ENCODE measurements at places on chromosomes 12 and 14.

GRCh38 chr14:95146079-95146771 is 11.1 kb downstream of the DICER1 start:
- DNase-seq = no peak

DNA sequence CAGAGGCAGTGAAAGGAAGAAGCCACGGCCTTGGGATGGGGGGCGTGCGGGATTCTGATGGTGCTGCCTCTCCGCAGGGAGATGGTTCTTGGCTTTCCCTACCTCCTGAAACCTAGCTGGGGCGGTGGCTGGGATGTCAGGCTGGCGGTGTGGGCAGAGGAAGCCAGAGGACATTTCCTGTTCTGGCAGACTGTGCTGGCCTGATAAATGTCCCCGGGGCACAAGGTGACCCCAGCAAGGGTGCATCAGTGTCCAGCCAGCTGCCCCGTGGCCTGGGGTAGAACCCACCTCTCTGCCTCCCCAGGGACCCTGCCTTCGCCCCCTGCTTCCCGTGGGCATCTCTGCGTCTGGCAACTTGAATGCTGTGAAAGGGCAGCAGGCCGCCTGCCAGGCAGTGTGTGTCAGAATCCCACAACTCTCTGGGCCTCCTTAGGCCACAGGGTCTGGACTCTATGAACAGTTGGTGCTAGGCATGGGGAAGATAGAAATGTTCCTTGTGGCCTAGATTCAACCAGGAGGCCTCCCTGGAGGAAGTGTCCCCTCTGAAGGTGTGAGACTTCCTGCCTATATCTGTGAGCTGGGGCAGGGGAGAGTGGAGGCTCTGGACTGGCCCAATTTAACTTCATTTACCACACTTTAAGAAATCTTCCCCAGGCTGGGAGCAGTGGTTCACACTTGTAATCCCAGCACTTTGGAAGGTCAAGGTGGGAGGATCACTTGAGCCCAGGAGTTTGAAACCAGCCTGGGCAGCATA is 4.9 kb downstream of the SH2B3 start:
- DNase-seq = no peak

DNA sequence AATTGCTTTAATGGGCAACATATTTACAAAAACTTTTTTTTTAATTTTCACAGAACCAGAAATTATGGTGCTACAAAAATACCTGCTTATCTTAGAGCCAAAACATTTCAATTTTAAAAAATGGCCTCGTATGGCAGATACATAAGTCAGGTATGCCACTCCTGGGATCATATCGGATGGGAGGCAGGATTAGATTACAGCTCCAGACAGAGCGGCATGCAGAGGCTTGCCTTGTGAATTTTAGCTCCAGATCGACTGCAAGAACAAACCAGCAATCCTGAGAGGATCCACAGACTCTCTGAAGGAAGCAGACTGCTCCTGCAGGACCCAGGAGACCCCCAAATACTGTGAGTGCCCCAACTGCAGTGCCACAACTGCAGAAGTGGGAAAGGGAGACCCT is 169.3 kb upstream of the AMIGO2 start:
- DNase-seq = no peak

- DNase-seq = peak; percentile 70
These were observed 2.9 kb upstream of the DENR start for GRCh38 chr12:122749569-122750332.

DNA sequence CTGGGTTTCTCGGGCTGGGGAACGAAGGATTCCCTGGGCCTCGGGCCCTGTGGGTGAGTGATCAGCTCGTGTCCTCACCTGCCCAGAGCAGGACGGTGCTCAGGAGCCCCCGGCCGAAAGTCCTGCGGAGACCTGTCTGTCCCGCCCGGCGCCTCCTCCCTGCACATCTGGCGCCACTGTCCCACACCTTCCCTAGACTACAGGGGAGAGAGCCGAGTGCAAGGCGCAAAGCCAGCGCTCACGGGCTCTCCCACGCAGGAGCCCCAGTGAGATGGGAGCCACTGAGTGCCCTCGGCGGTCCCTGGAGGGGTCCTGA is 13.1 kb upstream of the TEX22 start:
- DNase-seq = no peak

GRCh38 chr12:45895961-45896360 is 94.4 kb downstream of the SCAF11 start:
- no peak for DNase-seq

DNA sequence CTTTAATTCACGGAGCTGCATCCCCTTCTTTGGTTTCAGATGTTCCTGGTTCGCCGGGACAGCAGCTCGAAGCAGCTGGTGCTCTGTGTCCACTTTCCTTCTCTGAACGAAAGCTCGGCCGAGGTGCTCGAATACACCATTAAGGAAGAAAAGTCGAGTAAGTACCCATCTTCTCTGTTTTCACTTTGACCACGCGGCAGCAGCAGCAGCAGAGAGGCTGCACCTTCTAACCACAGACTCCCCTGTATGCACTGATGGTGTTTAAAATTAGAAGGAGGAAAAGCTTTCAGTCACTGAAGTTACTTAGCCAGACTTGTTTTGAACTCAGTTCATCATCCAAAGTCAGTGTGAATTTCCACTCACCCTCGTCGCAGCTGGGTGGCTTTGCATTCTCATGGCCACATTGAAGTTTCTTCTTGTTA is 63.8 kb downstream of the RIN3 start:
- no peak for DNase-seq

GRCh38 chr12:132384916-132385774 is 55.8 kb upstream of the GALNT9 start:
- no peak for DNase-seq

GRCh38 chr12:19964549-19964948 is 403.8 kb upstream of the PDE3A start:
- no peak for DNase-seq

GRCh38 chr12:1380171-1380851 is 214.1 kb downstream of the FBXL14 start:
- DNase-seq = no peak

- no peak for DNase-seq
These were observed 37.6 kb downstream of the MYF5 start for GRCh38 chr12:80754274-80754673.

DNA sequence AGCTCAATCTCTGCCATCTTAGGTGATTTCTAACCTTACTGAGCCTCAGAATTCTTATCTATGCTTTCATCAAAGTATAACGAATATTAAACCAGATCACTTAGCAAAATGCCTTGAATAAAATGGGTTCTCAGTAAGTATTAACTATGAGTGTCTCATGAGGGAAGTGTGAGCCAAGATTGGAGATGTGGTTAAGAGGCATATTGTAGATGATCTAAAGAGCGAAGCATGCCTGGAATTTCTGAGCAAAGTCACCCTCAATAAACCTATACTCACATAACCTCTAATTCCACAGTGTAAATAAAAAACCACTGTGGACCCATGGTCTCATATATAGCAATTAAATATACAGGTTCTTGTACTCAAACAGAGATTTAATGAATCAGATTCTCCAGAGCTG is 193.1 kb upstream of the FSCB start:
- DNase-seq = no peak

- no peak for DNase-seq
These were observed 86.4 kb downstream of the DACT1 start for GRCh38 chr14:58724206-58724605.

GRCh38 chr12:118748478-118749380 is 232.6 kb upstream of the SRRM4 start:
- no peak for DNase-seq

GRCh38 chr12:124369055-124369826 is 74.3 kb downstream of the RFLNA start:
- DNase-seq = no peak

DNA sequence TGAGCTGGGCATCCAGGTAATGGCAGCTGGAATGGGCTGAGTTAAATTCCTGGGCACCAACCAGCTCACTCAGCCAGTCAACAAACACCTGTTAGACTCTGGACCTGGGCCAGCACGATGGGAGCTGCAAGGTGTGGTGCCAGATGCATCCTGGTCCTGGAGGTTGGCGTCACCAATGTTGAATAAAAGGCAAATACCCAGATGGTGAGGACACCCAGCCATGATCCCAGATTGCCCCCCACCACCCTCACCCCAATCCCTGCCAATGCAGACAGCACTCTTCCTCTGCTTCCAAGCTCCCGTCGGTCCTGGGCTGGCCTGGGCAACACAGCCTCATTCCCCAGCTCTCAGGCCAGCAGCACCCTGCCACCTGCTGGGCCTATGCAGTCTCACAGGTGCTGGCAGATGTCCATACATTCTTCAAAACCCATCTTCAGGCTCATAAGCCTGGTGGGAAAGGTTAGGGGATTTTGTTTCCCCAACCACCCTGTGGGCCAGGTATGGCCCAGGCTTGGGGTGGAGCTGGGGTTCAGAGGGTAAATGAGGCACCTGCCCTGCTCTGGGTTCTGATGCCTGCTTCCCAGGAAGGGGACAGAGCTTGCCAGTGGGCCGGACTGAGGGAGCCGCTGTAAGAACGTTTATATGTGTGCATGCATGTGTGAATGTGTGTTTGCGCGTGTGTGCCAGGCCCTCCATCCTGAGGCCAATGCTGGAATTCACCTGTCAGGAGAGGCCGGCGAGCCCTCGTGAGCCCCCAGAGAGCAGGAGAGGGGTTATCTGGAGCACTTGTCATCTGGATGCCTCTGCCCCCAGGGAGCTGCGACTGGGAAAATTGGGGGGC is 58.0 kb downstream of the LGMN start:
- DNase-seq = peak; percentile 33

GRCh38 chr12:84507956-84508850 is 404.4 kb downstream of the SLC6A15 start:
- peak; percentile 56 for DNase-seq

DNA sequence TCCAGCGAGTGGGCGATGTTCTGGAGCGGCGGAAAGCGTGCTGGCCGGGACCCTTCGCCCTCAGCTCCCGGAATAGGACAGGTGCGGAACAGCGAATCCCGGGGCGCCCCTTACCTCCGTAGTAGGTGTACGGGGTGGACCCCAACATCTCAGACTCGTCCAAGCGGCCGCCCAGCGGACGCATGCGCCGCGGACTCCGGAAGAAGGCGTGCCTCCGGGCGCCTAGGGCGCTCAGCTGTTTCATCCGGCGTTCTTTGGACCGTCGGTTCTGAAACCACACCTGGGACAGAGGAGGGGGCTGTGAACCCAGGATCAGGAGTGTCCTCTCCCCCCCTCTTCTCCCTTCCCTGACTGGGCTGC is 4.5 kb downstream of the LHX5 start:
- peak; percentile 45 for DNase-seq

DNA sequence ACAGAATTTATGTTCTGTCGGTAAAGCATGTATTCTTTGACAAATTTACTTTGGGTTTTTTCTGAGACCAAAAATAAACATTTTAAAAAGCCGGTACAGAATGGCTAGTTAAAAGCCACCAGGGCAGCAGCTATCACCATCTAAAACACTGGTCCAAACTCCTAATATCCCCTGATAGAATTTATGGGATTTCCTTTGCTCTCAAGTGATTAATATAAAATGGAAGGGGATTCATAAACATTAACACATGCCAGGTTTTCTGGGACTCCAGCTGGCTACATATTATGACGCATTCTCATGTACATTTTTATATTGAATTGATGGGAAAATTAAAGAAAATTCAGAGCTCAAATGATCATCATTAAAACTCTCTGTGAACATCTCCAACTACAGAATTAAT is 640.8 kb downstream of the C12orf50 start:
- DNase-seq = no peak

GRCh38 chr12:89206390-89206789 is 145.9 kb downstream of the DUSP6 start:
- no peak for DNase-seq

GRCh38 chr12:32265951-32266350 is 133.4 kb upstream of the FGD4 start:
- no peak for DNase-seq

- no peak for DNase-seq
These were observed 18.0 kb downstream of the FKBP11 start for GRCh38 chr12:48907245-48907644.

DNA sequence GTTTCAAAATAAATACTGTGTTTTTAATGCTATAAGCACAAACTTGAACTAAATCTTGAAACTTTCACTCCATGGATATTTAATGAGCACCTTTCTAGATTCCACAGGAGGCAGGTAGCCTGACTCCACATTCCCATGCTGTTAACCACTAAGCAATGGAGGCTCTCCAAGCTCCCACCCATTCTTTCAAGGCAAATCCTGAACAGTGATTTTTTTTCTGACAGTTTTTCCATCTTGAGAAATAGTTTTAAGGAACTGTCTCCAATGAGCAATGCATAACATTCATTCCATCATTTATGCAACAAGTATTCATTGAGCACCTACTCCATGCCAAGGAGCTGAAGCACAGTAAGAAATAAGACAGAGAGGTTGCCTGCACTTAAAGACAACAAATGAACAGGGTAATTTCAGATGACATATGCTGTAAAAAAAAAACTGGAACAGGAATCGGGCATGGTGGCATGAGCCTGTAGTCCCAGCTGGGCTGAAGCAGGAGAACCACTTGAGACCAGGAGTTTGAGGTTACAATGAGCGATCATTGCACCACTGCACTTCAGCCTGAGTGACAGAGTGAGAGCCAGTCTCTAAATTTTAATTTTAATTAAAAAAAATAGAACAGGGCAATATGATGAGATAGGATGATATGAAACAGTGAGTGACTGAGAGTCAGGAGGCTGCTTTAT is 102.3 kb upstream of the CPSF6 start:
- no peak for DNase-seq

- no peak for DNase-seq
These were observed 1.7 kb upstream of the LIN7A start for GRCh38 chr12:80939231-80939950.

GRCh38 chr12:131066207-131066885 is 112.6 kb downstream of the ADGRD1 start:
- no peak for DNase-seq

- DNase-seq = no peak
These were observed 34.6 kb downstream of the NCKAP5L start for GRCh38 chr12:49793620-49794019.
